Fibroblast of the aortic adventitia (primary cell): ENCODE measurements at places on chromosomes 6 and 20. TPM values are rescaled to one million over a fixed set of nuclear protein-coding genes. Genes with fewer than 3 reads are reported as not detected.

Gene C20orf144
- total RNA-seq = 0.16 and 0.18 TPM in 2 replicates

- DNase-seq = no peak
Measured at GRCh38 chr6:168923171-168923570, 330.5 kb downstream of the THBS2 start.

GRCh38 chr6:168886964-168887363, 366.7 kb downstream of the THBS2 start:
- DNase-seq = no peak

- DNase-seq = no peak
Measured at GRCh38 chr6:268394-268935, 23.8 kb upstream of the DUSP22 start.

DNA sequence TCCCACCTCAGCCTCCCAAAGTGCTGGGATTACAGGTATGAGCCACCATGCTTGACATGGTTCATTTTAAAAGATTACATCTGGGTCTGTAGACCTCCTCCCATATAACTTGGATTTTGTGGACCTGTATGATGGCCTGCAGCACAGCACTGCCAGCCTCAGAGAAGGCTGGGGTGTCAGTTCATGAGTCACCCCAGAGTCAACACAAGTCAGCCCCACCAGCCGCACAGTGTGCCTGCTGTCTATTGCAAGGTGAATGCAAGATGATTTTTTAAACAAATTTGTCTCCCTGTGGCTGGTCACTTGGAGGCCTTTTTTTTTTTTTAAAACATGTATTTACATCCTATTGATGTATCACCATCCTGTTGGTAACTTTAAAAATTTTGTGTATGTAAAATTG, 76.7 kb downstream of the RREB1 start:
- no peak for DNase-seq
